ENCODE measurements at places on chromosomes 3 and 15.

- no peak for DNase-seq
Observed at GRCh38 chr15:68328443-68328842, 50.9 kb downstream of the FEM1B start.

DNA sequence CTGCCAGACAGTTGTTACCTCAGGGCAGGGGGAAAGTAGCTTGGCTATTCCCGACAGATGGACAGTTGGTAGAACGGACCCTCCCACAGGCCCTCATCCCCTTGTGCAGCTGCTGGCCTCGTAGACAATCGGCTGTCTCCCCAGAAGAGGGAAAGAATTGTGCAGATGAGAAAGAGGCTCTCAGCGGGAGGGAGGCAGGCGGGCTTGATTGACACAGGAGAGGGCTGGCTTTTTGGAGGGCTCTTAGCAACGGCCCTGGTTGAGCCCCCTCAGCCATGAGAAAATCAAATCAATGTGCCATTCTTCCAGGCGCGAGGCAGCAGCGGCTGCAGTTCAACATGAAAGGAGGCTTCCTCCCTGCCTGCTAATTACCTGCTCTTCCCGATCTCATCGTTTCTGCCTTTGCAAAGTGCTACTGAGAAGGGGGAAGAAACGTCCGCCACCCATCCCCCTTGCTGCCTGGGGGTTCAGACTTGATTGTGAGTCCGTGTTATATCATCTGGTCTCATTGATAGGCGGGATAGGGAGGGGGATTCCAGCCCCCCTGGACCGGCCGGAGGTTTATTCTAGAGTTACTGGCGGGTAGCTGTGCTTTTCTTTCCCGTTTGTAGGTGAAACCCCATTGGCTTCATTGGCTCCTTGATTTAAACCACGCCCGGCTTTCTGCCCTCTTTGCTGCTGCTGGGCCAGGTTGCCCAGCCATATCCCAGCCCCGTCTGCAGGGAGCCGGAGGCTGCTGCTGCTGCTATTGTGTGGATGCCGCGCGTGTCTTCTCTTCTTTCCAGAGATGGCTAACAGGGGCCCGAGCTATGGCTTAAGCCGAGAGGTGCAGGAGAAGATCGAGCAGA is at the start of gene TAGLN3:
Gene TAGLN3 (plus strand): TSS at position 287 of the 848 bp plus-strand sequence. CDS start 501 bp downstream, at position 788.
- DNase-seq: no peak

DNA sequence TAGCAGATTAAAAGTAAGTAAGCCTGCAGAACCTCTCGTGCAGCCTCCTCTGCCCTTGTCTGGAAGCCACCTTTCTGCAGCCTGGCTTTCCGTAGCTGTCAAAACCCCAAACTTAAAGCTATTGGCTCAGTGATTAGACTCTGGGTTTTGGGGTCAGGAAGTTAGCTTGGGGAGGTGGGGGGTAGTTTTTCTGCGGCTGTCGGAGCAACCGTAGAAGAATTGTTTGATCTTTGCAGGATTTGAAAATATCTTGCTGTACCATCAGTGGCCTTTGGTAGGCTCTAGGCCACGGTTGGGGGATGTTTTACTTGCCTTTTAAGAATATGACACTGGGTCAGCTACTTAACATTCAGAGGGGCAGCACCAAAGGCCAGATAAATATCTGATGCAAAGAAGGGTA is 88.4 kb upstream of the RASGRP1 start:
- peak; percentile 50 for DNase-seq

DNA sequence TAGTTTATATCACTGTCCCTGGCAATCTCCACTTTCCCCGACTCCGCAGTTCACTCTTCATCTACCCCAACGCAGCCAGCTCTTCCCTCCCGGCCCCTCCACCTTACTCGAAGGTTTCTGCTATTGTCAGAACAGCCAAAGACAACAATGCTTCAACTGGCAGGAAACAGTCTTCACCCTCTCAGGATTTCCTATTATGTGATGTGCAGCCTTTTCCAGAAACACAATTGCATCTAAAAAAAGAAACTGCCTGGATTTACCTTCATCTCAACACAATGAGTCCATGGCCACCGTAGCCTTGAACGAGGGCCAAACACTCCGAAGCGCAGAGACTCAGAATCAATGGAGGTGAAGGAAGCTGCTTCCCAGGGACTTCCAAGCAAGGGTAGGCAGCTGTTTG is 182.1 kb upstream of the TSC22D2 start:
- no peak for DNase-seq

DNA sequence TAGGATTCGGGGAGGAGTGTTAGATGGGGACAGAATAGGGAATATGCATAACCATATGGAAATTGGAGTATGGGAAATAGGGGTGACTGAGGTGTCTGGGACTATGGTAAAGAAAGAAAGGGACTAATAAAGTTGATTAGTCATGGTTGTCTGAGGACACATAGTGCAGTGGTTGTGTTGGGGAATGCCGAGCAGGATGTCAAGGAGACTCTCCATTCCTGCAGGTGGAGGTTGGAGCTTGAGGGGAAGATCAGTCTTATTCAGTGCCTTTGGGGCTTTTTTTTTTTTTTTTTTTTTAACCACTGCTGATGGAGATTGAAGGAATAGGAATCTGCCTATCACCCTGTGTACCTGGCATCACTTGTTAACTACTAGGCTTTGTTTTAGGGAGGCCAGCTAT is 10.8 kb downstream of the NMD3 start:
- DNase-seq: no peak

DNA sequence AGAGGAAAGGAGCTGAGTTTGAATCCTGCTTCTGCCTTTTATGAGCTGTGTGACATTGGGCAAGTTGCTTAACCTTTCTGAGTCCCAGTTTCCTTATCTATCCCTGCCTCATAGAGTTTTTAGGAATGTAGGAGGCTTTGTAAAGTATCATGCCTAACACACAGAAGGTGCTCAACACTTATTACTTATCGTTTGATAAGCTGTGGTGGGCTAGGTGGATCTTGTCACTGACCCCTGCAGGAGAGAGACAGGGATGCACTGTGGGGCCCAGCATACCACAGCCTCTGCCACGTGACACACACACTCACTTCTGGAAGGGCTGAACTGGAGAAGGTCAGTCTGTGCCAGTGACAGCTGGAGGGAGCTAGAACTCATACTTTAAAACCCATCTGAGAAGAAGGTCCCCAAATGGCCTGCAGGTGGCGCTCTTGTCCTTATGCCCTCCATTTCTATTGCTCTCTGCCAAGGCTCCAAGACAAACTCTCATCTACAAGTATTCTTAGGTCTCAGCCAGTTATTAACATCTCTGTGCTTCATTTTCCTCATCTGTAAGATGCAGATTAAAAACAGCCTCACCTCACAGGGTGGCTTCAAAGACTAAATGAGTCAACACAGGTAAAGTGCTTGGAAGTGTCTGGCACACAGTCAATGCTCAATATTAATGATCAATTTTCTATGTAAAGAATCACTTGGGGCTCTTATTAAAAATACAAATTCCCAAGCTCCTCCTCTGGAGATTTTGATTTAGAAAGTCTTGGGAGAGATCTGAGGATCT is 57.5 kb upstream of the HACD2 start:
- no peak for DNase-seq

GRCh38 chr3:190449801-190450200 is at the start of gene TMEM207:
Gene TMEM207, minus strand, starts transcription at chr3:190449901. Its CDS starts 92 bp downstream, at chr3:190449809.
- DNase-seq: no peak

GRCh38 chr3:95733336-95733735 is 1081.1 kb upstream of the EPHA6 start:
- DNase-seq: no peak

- no peak for DNase-seq
Observed at GRCh38 chr3:58355179-58355578, 22.5 kb downstream of the PXK start.

GRCh38 chr15:33971811-33972210 is 3.5 kb downstream of the CHRM5 start:
- DNase-seq: no peak

- DNase-seq: no peak
Observed at GRCh38 chr15:41416128-41416741, 660 bp upstream of the RTF1 start.

DNA sequence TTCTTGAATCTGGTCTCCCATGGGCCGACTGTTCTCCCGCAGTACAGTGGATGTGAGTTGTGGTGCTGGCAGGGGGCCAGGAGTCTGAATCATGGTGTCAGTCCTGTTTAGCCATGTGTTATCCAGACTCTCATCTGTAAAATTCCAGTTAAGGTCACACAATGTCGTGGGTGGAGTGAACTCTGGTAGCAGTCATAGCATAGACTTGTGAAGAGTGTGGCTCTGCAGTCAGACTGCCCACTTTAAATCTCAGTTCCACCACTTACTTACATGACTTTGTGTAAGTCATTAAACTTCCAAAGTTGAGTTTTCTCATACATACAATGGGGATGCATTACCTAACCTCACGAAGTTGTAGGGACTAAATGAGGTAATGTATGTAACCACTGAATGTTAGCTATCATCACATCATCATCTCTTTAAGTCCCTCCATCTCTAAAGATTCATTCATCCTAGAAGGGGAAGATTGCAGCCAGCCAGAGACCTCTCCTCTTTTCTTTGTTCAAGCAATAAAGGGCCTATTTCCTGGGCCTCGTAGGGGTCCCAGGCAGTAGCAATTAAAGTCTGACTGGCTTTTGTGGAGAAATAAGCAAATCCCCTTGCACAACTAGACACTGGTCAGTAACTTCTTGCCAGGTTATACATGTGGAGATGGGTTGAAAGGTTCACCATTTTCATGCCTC is 93.9 kb downstream of the PCCB start:
- no peak for DNase-seq

DNA sequence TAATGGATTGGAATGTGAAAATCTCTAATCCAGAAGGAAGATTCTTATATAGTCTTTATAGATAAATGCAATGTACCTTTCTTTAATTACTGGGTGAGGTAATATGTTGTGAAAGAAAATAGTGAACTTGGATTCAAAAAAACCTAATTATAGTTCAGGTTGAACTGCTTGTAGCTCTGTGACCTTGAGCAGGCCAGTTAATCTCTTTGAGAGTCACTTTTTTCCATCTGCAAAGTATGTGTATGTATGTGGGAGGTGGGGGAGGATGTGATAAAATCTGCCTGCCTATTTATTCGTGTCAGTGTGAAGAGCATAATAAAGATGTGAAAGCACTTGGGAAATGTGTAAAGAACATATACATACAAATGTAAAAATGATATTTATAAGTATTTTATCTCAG is 34.4 kb downstream of the GLCE start:
- DNase-seq: no peak

DNA sequence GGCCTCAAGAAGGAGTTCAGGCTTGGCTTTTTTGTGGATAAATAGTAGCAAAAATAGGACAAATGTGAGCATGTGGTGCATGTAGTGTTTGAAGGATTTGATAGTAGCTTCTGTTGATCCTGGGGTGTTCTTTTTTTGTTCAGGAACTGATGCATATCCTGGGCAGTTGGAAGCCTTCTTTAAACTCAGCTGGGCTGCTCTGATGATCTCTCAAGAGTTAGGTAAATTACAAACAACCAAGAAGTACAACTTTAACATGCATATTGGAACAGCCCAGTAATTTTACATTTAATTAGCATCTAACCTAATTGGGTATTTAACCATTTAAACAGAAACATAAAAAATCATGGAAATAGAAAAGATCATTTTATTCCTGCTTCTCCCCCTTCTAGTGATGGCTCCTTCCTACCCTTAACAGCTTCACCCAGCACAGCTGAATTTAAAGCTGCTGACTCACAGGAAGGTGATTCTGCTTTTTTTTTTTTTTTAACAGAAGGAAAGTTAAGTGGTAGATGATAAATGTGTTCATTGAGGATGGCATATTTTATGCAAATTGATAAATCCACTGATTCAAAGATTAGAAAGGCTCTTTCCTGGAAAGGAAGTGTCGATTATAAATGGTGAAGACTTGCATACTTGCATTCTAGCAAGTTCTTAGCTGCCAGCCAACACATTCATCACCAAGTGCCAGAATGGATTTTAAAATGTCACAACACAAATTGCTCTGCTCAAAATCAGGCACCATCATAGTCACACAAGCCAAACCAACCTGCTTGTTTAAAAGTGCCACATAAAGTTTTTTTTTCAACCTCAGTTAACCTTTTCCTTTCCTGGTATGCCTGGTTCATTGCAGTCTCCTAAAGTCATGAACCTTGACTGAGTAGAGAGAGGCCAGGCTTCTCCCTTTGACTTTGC is 20.0 kb downstream of the SLC35G2 start:
- no peak for DNase-seq

GRCh38 chr15:74506515-74506840 is 34.5 kb upstream of the ARID3B start:
- no peak for DNase-seq

All from activated CD4-positive, alpha-beta T cell treated with anti-CD3 and anti-CD28 coated beads for 1 hour (primary cell).